ENCODE measurements at places on chromosomes 7 and 10. TPM values are rescaled to one million over a fixed set of nuclear protein-coding genes. Genes with fewer than 3 reads are reported as not detected.

DNA sequence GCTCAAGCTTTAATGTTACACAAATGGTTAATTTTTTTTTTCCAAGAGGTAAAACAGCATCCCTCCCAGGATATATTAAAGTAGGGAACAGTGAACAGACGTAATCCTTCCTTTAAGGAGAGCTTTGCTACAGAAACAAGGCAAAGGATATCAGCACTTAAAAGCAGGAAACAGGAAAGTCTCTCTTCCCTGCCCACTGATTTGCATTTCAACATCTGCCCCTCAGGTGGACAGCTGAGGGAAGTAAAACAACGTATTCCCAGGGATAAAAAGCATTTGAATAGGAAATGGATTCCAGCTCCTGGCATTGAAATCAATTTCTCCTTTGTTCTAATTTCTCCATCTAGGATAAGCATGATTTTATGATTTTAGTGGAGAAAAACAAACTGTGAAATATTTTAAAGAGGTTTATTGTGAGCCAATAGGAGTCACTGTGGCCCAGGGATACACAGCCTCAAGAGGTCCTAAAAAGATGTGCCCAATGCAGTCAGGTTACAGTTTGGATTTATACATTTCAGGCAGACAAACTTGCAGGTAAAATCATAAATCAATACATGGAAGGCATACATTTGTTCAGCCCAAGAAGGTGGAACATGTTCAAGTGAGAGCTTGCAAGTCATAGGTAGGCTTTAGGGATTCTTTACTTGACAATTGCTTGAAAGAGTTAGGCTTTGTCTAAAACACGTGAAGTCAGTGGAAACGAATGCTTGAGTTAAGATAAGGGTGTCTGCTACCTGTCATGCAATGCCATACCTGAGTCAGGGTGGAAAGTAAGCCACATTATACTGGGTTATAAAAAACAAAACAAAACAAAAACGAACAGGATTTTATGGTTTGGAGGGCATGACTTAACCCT lies 286.2 kb upstream of the VWC2 start:
- no peak for DNase-seq

DNA sequence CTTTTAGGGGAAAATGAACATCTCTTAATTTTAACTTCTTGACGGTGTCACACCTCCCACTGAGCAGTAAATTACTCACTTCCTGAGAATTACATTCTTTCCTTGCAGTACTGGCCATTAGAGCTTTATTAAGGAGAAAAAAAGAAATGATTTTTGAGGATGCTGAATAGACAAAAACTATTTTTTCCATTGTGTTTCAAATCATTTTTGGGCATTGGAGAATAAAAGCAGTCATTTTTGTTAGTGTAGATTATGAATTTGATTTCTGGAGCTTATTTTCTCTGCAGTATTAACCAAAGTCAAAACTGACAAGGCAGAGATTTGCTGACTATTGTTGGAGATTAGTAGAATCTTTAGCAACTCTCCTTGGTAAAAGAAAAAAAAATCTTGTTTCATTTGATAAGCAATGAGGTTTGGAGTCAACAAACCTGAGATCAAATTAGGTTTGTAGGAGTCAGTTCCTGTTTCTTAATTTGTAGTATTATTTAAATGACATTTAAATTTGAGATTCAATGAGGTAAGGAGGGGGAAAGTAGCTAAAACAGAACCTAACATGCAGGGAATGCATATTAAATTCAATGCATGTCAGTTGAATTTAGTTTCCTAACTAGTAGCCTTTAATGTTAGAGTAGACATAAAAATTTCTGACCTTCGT lies 70.6 kb downstream of the AP3M1 start:
- DNase-seq: no peak

Gene WEE2
- not detected for total RNA-seq

Gene ACTR3C
- 10.0 TPM for total RNA-seq

GRCh38 chr10:101837748-101838147 lies 5.9 kb downstream of the KCNIP2 start:
- peak; percentile 1 for DNase-seq

DNA sequence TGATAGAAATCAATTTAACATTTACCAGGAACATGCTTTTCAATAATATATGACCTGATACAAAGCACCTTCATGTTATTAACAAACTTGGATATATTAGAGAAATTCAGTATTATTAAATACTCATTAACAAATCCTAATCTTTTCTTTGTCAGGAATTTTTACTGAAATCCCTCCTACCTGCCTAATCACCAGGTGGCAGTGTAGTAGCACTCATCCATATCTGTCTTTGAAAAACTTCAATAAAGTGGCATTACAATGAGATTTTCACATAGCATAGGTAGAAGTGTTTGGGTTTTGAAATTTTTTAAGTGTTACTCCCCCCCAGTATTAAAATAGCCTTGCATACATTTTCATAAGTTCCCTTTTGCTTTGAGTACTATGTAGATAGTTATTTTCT lies 1246.6 kb upstream of the LRRN3 start:
- no peak for DNase-seq

Gene TFR2
- total RNA-seq: 121 TPM

DNA sequence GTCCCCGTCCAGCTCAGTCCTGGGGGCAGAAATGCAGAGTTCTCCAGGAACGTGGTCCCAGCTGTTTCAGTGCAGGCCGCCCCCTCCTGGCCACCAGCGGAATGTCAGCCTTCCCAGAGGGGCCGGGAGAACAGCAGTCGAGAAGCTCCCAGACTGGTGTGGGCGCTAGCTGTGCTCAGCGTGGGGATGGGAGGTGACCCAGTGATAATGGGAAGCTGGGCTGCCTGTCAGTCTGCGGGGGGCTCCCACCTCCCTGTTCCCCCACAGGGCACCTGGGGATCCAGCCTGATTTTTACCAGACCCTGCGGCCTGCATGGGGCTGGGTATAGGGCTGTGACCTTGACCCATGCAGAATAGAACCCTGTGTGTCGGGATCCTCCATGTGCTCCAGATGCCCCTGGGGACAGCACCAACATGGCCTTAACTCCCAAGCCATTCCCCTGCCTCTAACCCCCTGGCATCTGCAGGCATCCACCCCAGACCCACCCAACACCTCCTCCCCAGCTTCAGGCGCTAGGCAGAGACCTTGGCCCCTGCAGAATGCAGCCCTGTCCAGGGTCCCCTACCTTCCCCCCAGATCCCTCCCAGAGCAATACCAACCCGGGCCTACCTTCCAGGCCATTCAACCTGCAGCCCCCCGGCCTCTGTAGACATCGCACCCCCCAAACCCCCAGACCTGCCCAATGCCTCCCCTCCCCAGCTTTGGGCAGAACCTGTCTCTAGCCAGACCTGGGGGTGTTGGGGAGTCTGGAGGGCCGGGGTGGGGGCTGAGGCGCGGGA lies 880 bp upstream of the ELN start:
- DNase-seq: peak; percentile 88

GRCh38 chr10:130721971-130722370 lies 585.8 kb downstream of the GLRX3 start:
- no peak for DNase-seq

Gene SLC26A5
- total RNA-seq: not detected

Gene ITGA8
- total RNA-seq: not detected

GRCh38 chr10:72323771-72324191 lies 30.9 kb downstream of the DNAJB12 start:
- DNase-seq: no peak

GRCh38 chr10:88858491-88858890 lies 6.8 kb upstream of the ANKRD22 start:
- no peak for DNase-seq

GRCh38 chr7:45258533-45259226 lies 101.1 kb downstream of the RAMP3 start:
- no peak for DNase-seq

- no peak for DNase-seq
These were observed 120.2 kb downstream of the CDH23 start for GRCh38 chr10:71516890-71517289.

DNA sequence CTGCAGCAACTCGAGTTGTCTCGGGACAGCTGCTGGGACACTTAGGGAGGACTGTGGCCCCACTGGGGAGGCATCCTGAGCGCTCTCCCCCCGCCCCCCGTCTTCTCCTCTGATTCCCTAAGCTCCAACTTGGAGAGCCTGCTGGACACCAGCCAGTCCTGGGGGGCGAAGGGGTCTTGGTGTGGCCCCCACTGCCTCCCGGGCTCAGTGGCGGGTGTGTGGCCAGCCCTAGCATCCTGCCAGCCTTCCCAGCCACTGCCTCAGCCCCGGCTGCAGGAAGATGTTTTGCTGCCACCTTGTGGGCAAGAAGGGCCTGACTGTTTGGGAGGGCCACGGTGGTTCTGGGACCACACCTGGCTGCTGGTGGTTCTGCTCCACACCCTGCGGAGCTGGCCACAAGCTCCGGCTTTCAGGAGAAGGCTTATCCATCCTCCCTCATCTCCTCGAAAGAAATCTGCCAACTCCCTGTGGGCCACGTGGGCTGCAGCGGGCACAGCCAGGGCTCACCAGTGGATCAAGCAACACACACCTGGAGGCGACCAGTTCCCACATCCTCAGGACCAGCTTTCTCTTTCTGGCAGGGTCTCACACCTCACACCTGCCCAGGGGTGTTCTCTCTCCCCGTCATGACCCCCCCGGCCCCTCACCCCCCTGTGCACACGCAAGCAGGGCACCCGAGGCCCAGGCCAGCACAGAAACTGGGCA lies 24.8 kb downstream of the AGAP3 start:
- DNase-seq: peak; percentile 88

DNA sequence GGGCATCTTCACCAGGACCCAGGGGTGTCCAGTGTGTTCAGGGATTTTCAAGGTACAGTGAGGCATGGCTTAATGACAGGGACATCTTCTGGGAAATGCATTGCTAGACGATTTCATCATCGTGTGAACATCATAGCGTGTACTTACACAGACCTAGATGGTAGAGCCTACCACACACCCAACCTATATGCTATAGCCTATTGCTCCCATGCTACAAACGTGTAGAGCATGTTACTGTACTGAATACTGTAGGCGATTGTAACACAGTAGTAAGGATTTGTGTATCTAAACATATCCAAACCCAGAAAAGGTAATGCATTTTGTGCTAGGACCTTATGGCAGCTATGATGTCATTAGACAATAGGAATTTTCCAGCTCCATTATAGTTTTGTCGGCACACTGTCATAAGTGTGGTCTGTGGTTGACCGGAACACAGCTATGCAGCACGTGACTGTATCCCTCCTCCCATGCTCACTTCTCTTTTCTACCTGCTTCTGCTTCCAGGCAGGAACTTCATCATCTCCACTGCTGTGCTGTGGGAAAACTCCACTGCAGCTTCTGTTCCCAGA lies 416.2 kb upstream of the NFE2L3 start:
- DNase-seq: no peak

- DNase-seq: no peak
These were observed 21.1 kb upstream of the PFKP start for GRCh38 chr10:3046210-3046779.

GRCh38 chr7:101884671-101885596 lies 67.5 kb downstream of the CUX1 start:
- no peak for DNase-seq
